ENCODE measurements at places on chromosomes 2 and 18.

GRCh38 chr2:12087175-12087574 is 340.7 kb downstream of the LPIN1 start:
- DNase-seq = no peak

DNA sequence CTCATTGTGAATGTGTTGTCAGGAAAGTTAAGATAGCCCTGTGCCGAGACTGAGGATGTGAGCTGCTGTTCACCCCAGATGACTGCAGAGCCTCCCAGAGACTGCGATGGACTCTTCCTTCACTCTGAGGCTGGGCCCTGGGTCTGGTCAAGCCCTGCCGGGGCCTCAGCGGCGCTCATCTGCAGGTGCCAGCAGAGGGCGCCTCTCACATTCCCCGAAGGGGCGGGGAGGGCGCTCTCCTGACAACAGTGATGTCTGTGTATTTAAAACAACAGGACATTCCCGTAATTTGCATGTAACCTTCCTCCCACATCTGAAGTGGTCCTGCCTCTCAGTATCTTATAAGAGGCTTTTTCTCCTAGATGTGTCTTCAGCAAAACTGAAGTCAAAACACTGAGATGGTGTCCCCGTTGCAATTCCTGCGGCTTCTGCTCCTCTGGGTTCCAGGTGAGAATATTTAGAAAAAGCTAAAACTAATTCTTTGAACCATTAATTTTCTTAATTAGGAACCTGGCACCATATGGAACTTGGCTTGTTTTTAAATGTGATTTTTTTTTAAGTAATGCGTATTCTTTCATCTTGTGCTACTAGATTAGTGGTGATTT is 1377.9 kb downstream of the RPIA start:
- no peak for DNase-seq

- DNase-seq = no peak
These were observed 188.7 kb upstream of the SALL3 start for GRCh38 chr18:78790960-78791359.

DNA sequence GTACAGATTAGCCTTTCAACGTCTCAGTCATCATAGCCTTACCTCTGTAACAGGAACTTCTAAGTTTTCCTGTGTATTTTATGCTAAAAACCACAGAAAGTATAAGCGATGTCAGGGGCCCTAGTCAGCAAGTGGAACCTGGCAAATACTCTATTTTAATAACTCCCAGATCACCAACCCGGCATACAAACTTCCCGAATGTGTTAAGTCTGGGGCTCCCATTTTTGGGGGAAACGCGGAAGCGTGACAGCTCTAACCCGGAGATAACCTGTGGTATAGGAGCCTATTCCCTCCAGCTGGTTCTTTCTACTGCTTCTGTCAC is 574 bp downstream of the NIFK start:
- no peak for DNase-seq

- DNase-seq = no peak
These were observed 95.7 kb downstream of the TTC32 start for GRCh38 chr2:19806131-19806530.

DNA sequence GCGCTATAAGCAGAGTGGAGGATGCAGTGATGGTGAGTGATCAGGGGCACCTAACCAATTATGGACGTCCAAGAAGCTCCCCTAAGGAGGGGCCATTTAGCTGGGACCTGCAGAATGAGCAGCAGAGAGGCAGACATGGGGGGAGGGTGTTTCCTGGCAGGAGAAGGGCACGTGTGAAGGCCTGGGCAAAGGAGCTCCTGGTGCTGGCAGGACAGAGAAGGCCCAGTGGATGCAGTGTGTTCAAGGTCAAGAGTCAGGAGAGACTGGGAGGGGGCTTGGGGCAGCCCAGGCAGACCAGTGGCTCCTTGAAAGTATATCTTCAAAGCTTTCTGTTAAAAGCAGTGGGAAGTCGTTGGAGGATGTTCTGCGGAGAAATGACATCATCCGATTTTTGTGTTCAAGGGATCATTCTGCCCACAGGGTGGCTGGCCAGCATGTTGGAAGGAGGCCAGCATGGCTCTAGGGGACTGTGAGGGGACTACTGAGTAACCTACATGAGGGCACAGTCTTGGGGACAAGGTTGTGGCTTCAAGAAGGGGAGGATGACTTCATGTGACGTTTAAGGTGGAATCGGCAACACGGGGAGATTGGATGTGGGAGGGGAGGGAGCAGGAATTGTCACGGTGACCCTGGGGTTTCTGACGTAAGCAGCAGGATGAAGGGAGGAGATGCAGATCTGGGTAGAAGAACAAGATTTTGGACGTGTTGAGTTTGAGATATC is 9.0 kb upstream of the CIB4 start:
- DNase-seq = no peak

DNA sequence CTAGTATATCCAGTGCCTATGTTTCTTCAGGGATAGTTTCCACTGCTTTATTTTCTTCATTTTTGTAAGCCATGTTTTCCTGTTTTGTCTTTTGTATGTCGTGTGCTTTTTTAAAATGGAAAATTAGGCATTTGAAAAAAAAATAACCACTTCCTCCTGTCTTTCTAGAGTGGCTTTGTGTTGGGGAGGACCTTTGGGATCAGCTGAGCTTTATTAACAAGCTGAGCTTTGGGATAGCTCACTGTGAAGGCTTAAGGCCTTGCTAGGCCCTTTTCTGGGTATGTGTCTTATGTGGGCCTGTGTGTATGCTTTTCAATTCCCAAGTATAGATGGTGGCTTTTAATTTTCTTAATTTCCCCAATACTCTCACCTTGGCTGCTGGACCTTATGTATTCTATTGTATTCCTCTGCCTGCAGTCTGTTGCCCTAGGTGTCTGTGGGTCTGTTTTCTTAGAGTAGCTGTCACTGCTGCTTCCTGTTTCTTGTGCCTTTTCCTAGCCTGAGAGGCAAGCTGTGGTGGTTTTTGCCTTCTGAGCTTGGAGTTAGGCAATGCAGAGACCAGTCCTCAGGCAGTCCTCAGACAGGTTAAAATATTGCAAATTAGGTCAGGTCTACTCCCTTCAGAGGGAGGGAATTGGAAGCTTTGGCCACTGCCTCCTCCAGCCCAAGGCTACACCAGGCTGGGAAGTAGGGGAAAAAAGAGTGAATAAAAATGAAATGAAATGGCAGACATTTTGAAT is 134.7 kb downstream of the LDLRAD4 start:
- no peak for DNase-seq

DNA sequence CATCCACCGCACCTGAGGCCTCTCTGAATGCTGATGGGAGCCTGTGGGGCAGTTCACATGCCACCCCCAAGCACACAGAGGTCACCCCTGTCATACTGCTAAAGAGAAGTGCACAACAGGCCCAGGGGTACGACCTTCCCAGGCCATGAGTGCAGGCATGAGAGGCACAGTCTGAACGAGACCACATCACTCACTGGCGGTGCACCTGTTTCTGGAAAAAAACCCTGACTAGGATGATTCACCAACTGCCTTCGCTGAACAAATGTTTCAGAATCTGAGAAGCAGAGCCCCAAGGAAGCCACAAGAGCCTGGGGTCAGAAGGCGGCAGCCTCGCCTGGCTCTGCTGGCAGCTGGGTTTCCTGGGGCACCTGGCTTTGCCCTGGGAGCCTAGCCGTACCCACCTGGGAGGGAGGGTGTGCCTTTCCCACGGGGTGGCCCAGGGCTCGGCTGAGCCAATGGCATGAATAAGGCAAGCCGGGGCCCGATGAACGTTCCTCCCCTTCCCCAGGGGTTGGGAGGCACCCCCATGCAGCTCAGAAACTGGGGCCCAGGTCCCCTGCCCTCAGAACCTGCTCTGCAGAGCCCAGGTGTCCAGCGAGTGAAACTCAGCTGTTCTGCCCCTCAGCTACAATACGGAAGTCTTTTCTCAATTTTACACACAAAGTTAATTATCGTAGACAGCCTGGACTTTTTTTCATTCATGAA is 73.8 kb downstream of the HDAC4 start:
- DNase-seq = peak; percentile 47

DNA sequence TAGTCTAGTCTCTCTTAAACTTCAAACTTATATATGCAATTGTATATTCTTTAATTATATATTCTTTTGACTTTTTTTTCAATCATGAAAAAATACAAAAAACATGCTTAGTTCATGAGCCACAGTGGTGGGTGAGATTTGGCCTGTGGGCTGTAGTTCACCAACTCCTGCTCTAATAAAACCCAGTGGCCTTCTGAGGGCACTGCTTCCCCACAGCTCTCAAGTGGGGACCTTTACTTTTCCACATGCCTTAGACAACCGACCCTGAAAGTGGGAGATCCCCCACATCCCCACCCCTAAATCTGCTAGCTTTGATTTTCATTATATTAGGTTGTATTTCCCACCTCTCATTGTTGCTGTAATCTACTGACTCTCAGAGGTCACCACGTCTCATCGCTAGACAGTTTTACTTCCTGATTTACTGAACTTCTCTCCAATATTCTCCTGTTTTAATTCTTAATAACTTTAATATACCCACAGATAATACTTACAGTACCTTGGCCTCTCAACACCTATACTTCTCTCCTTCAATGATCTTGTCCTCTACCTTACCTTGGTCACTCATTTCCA is 57.3 kb downstream of the ROCK1 start:
- no peak for DNase-seq

GRCh38 chr2:53724536-53724935 is 43.1 kb upstream of the CHAC2 start:
- DNase-seq = no peak

- peak; percentile 39 for DNase-seq
These were observed 126.2 kb upstream of the LGALSL start for GRCh38 chr2:64327510-64328414.

DNA sequence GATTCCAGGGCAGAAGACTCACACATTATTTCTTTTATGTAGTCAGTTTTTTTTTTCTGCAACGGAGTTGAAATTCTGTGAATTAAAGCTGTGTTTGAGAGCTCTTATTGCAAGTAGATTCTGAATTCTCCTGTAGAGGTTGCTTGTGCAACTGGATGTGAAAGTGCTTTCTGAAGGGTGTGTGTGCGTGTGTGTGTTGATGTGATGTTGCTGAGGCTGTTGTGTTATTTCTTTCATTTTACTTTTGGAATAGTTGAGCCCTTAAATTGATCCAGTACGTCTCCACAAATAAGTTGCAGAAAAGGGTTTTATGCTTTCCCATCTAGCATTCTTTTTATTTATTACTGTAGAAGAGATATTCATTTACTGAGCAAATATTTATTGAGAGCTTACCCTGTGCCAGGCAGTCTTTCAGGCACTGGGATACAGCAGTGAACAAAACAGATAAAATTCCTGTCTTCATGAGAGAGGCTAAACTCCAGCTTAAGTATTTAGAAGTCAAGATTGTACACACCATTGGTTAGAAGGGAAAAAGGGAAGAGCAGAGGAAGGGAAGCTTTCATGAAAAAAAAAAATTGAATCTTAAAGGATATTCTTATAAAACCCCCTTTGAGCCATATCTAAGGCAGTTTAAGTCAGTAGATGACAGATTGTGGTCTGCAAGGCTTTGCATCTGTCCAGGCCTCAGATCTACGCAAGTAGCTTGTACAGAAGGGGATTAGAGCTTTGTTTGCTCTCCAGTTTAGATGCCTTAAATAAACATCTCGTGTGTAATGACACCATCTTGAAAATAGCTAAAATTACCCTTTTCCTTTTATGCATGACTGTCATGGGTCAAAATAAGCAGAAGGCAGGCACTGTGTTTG is 58.2 kb downstream of the MYO1B start:
- DNase-seq = no peak

- no peak for DNase-seq
These were observed 176.6 kb downstream of the EN1 start for GRCh38 chr2:118670838-118671237.

DNA sequence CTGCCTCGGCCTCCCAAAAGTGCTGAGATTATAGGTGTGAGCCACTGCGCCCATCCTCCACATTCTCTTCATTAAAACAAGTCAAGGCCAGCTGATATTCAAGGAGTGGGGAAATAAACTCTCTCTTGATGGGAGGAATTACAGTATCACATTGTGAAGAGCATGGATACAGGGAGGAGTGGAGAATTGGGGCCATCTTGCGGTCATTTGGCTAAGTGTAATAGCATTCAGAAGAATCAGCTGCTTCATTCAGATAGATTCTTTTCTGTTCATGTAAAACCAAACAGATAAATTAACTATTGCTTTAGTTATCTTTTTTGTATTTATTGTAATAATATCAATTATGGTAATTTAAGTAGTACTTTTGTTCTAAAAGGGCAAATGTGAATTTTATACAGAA is 156.3 kb downstream of the UBR3 start:
- no peak for DNase-seq

DNA sequence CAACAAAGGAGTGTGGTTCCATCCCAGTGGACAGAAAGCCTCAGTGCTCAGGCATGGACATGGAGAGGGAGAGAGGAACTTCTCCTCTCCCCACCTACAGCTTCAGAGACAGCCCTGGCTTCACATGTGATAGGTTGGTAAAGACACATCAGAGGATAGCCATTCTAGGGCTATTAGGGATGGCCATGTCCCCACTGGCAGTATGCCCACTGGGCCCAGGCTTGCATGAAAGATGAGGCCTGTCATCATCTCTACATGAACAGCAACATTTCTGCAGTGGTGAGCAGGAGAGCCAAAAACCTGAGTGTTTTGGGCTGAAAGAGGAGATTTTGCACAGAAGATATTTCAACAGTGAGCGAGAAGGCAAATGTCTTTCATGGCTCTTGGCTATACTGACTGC is 517.2 kb downstream of the NR4A2 start:
- no peak for DNase-seq

GRCh38 chr18:8799596-8800441 is 94.5 kb downstream of the MTCL1 start:
- no peak for DNase-seq

- no peak for DNase-seq
These were observed 101.4 kb downstream of the NFATC1 start for GRCh38 chr18:79496978-79497637.

DNA sequence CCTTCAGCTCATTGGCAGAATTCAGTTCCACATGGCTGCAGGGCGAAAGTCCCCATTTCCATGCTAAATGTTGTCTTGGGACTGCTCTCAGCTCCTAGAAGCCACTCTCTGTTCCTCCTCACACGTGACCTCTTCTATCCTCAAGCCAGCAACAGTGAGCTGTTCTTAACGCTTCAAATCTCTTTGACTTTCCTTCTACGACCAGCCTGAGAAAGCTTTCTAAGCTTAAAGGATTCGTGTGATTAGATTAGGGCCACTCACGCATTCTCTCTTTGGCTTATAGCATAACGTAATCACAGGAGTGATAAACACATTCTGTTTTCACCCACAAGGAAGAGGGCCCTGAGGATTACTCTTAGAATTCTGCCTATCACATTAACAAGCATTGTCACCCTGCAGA is 29.8 kb upstream of the LAMA1 start:
- DNase-seq = no peak
